ENCODE measurements at places on chromosomes 12 and 14.

DNA sequence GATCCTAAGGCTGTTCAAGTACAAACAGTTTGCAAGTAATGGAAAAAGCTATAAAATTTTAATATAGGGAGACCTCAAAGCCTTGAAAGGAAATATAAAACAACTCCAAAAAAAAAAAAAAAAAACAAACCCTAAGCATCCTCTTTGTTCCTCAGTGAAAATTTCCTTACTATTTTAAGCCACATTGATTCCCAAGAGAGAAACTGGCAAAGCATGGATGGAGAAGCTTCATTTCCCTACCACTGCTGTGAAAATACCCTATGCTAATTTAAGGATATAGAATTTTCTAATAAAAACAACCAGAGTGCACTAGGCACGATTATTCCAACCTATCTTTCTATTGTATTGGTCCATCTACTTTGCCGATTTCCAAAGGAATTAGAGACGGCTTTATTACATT is 283.1 kb downstream of the CACNA1C start:
- DNase-seq = no peak

DNA sequence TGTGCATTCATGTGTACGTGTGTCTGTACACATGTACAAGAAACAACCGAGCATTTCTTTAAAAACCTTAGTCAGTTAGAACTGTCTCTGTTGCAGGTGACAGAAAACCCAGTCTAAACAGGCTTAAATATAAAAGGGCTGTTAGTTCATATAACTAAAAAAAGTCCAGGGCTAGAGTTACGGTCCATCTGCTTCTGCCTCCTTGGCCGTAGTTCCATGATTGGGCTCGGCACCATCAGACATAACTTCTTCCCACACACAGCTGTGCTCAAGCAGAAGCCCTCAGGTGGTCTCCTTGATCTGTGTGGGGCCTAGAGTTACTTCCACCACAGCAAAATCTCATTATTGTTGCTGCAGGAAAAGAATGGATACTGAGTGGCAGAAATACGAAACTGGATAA is 34.6 kb downstream of the CKB start:
- no peak for DNase-seq

- no peak for DNase-seq
Observed at GRCh38 chr14:54768501-54769129, 134.0 kb downstream of the GCH1 start.

GRCh38 chr14:29242755-29243754 is 476.5 kb downstream of the FOXG1 start:
- DNase-seq = peak; percentile 49

GRCh38 chr12:108152170-108152538 is 23.1 kb downstream of the WSCD2 start:
- DNase-seq = no peak

- peak; percentile 45 for DNase-seq
Observed at GRCh38 chr12:109110988-109111495, 5.3 kb upstream of the ACACB start.

GRCh38 chr12:25864306-25865276 is 93.9 kb upstream of the RASSF8 start:
- DNase-seq = no peak

DNA sequence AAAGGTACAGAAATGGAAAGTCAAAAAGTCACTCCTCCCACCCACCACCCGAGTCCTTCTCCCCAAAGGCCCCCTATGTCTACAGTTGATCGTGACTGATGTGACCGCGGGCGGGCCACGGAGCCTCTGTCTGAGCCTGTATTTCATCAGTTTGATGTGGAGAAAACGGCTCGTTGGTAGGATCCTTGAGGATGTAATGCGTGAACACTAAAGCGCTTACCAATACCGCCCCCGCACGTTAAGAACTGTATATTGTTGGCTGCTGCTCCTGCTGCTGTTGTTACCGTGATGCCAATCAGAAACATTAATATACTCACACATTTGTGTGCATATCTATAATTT is 24.6 kb upstream of the UBC start:
- no peak for DNase-seq

- DNase-seq = no peak
Observed at GRCh38 chr12:108640802-108641445, 7.2 kb upstream of the SELPLG start.

GRCh38 chr12:46265102-46265501 is 3.7 kb downstream of the SLC38A1 start:
- DNase-seq = no peak

DNA sequence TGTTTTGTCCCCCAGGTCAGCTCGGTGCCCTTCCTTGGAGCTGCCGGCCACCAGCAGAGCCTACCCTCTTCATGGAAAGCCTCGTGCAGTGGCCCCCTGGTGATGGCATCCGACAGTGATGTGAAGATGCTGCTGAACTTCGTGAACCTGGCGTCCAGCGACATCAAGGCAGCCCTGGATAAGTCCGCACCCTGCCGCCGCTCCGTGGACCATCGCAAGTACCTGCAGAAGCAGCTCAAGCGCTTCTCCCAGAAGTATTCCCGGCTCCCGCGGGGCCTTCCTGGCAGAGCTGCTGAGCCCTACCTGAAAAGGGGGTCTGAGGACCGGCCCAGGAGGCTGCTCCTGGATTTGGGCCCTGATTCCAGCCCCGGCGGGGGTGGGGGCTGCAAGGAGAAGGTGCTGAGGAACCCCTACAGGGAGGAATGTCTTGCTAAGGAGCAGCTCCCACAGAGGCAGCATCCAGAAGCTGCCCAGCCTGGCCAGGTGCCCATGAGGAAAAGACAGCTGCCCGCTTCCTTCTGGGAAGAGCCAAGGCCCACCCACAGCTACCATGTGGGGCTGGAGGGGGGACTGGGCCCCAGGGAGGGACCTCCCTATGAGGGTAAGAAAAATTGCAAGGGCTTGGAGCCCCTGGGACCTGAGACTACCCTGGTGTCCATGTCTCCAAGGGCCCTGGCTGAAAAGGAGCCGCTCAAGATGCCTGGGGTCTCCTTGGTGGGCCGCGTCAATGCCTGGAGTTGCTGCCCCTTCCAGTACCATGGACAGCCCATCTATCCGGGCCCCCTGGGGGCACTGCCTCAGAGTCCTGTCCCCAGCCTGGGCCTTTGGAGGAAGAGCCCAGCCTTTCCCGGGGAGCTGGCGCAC is 1.3 kb downstream of the FAM181A start:
- DNase-seq = no peak

DNA sequence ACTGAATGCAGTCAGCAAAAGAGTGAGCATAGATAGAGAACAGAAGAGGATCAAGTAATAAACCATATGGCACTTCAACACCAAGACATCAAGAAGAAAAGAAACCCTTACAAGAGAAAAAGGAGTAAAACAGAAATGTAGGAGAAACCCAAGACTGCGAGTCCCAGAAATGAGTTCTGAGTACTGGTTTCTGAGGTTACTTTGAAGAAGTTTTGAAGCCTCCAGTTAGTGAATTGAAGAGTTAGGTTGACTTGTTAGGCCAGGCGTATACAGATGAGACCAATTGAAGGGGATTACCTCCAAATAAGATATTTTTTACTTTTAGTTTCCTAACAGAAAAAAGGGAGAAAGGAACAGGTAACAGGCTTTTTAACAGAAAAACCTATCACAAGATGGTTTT is 162.2 kb upstream of the SSTR1 start:
- DNase-seq = no peak

GRCh38 chr12:98736352-98737321 is 91.5 kb downstream of the APAF1 start:
- no peak for DNase-seq

GRCh38 chr12:50901685-50902113 is 50.6 kb upstream of the HIGD1C start:
- no peak for DNase-seq

DNA sequence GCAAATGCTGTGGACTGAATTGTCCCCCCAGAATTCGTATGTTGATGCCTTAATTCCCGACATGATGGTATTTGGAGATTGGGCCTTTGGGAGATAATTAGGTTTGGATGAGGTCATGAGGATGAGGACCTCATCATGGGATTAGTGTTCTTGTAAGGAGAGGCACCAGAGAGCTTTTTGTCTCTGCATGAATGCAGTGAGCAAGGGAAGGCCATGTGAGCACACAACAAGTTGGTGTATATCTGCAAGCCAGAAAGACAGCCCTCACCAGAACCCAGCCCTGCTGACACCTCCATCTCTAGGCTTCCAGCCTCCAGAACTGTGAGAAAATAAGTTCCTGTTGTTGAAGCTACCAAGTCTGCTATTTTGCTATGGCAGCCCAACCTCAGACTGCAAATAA is 51.9 kb upstream of the SMCO2 start:
- DNase-seq = no peak

- no peak for DNase-seq
Observed at GRCh38 chr14:79281244-79282152, 929.8 kb downstream of the DIO2 start.

GRCh38 chr12:132389526-132390286 is 60.3 kb upstream of the GALNT9 start:
- no peak for DNase-seq

GRCh38 chr12:39671898-39672875 is 52.6 kb upstream of the ABCD2 start:
- no peak for DNase-seq

DNA sequence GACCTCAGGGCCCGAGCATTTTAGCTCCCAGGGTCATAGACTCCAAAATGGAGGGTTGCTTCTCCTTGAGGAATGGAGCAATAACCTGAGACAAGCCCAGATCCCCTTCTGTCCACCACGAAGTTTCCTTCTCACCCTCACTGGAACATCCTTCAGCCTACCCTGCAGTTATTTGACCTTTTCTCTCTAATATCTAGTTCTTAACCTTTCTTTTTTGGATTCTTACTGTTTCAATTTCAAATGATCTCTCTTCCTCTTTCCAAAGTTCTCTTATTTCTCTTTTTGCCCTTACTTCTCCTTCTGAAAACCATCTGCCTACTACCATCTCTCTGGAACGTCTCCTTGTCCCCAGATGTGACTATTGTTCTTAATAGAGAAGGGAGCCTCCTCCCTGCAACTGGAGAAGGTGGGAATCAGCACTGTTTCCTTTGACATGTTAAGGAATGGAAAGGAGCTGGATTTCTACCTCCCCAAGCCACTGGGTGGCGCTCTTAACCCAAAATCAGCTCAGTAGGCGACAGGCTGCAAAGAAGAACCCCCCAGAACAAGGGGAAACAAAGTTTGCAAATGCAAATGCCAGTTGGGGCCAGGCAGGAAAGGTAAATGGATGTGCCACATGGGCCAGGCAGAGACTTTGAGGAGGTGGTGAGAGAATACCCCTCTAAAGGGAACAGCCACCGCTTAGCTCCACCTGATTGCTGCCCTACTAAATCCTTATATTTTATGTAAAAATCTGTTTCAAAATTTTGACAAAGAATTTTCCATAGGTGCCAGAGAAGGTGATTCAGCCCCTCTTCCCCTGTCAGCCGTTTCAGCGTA is 22.4 kb upstream of the PDE1B start:
- no peak for DNase-seq

DNA sequence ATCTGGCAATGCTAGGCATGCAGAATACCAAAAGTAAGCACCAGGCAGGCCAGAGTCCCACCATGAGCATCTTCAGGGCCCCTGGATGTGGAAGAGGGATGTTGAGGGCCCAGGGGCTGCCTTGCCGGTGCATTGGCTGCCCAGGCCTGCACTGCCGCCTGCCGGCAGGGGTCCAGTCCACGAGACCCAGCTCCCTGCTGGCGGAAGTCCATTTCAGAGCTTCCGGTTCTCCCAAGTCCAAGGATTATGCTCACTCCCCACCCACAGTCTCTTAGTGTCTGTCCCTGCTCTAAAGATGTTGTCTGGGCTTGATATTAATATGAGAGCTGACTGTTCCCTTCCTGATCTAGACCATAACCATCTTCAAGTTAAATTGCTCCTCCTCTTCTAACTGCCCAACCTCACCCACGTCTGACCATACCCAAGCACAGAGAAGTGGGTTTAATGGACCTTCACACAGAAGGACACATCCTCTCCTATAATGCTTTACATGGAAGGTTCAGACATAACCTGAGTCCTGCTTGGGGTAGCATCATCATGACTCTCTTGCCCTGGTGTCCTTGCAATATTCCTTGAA is 117.4 kb downstream of the DAD1 start:
- DNase-seq = no peak

DNA sequence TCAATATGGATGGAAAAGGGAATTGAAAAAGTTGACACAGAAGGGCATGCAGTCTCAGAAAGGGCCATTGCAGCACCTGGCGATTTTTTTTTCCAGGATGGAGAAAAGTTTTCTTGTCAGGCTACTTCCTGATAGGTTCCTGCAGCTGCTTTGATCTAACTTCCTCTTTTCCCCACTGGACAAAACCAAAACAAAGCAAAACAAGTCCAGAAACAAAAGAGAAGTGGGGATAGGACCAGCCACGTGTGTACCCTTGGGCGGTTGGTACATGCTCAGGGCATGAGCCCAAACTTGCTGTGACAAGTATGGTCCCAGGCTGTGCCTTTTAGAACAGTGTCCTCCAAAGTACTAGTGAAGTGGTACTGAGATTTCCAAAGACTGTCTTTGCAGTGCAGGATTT is 89.8 kb downstream of the CHST11 start:
- no peak for DNase-seq

DNA sequence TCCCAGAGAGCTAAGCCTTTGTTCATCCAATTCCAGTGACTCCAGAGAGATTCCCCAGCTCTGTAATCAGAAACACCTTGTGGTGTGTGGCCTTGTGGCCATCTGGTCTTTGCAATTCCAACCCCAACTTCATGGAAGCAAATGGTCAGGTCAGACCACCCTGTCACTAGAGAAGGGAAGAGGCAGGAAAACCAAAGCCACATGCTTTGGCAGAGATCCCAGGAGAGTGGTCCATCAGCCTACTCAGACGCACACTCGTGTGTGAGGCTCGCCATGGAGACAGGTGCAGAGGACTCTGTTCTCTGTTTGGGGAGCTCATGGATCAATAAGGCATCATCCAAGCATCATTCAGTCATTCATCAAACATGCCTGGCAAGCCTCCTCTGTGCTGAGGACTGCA is 46.2 kb upstream of the TUNAR start:
- no peak for DNase-seq
